ENCODE measurements at places on chromosomes 11 and 22. TPM values are rescaled to one million over a fixed set of nuclear protein-coding genes. Genes with fewer than 3 reads are reported as not detected.

DNA sequence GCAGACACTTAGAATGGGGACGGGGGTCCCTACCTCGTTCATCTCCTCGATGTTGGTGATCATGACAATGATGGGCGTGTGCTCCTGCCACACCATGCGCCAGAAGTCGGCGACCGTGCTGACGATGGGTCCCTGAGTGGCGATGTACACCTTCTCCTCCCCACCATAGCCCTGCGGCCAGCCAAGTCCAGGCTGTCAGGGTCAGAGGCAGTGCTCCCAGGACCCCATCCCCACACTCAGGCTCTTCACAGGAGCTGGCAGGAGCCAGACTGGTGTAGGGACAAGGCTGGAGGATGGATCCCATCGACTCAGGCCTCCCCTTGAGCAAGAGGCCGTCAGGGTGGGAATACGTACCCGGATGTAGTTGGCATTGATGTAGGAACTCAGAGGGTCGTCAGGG, 7.2 kb upstream of the IGSF22 start:
- no peak for DNase-seq

The OR5D16 gene
- not detected for total RNA-seq

DNA sequence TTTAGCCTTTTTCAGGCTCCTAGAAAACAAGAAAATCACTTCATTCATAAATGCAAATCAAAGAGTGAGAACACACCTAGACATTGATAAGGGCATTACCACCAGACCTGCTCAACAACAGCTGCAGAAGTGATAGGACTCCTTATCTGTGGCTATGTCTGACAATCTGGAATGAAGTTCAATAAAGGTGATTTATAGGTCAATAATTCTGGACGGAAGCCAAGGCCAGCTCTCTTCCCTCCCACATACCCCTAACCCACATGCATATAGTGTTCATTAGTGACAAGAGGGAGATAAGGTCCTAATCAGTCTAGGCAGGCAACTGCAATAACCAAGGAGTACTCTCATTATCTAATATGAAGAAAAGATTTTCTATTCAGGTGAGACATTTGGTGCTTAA, 111.3 kb downstream of the ETS1 start:
- no peak for DNase-seq

DNA sequence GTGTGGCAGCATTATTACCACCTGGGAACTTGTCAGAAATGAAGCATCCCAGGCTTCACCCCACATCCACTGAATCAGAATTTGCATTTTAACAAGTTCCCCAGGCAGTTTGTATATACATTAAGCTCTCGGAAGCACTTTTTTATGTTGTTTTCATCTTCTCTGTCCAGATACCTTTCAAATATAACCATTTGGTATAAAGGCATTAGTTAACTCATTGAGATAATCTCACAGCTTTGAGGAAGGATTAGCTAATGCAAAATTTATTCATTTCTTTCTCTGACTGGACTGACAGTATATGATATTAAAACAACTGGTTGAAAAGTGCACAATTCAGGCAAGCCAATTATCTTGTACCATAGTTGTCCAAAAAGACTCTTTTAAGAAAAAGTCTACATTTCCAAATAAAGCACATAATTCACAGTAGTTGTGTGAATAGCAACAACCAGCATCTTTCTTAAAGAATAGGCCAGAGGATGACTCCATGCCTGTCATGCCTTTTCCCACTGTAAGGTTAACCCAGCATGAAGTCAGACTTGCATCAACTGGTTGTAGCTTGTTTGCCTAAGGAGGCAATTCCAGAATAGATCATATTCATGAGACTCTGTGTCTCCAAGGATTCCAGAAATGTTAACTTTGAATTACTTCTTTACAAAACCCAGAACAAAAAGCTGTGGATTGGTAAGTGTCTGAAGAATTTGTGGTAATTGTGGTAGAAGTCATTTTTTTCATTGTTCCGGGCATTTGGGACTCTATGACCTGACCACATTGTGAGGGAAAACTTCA, 254.3 kb upstream of the SESN3 start:
- DNase-seq: no peak

GRCh38 chr11:9625162-9625561, 38.7 kb upstream of the SWAP70 start:
- no peak for DNase-seq

The C11orf42 gene
- not detected for total RNA-seq

GRCh38 chr11:92696076-92696475, 273.4 kb upstream of the MTNR1B start:
- DNase-seq: no peak

The ZC3H12C gene
- total RNA-seq: 4.0 TPM

- DNase-seq: no peak
Measured at GRCh38 chr11:107848345-107848744, 10.2 kb downstream of the SLC35F2 start.

GRCh38 chr22:38455530-38456271, 702 bp upstream of the KCNJ4 start:
- peak; percentile 45 for DNase-seq

DNA sequence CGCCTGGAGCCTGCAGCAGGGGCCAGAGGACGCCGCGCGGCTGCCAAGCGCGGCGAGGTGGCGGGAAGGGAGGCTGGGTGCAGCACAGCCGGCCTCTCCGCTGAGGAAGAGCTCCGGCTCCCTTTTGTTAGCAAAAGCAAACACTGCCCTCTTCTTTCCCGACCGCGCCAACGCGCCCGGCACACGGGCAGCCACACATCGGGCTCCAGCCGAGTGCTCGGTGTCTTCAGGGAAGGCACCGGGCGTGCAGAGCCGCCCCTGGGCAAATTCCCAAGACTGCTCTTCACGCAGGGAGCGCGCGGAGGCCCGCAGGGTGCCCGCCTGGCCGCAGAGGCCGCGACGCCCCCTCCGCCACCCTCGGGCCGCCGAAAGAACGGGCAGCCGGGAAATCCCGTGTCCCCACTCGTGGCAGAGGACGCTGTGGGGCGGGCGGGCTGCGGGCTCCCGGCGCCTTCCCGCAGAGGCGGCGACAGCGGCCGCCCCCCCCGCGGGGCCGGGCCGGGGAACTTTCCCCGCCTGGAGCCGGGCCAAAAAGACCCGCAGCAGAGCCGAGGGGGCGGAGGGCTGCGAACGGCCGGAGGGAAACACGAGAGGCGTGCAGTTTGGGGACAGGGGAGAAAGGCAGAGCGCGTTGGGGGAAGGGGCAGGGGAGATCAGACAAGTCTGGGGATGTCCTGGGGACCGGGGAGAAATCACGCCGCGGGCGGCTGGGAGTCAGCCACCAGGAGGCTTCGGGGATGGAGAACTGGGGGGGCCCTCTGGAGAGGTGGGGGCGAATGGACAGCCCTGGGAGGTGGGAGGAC, 931 bp downstream of the CADM1 start:
- peak; percentile 79 for DNase-seq

The SYCE3 gene
- total RNA-seq: not detected

DNA sequence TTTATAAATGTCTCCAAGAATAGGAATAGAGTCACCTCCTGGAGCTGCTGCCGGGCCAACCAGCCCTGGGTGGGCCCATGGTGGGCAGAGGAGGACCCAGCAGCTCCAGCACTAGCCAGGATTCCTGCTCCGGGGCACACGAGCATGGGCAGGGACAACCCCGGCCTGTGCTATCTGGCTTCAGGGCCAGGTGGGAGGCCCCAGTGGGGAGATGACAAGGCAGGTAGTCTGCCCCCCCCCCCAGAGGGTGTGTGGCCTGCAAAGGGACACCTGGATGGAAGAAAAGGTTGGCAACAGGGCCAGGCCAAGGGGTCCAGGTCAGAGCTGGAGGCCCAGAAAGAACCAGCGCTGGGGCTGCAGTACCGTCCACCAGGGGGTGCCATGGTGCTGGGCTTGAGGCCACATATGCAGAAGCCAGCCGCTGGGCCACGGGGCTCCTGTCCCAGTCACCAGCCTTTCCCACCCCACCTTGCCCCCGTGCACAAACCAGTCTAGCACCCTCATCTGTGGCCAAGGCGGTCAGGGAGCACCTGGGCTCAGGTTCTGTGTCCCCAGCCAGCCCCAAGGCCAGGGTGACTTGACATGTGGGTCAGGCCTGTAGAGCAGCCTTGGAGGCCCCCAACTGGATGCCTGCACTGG, 3.4 kb downstream of the TSPAN32 start:
- DNase-seq: peak; percentile 70

The ENTHD1 gene
- not detected for total RNA-seq

DNA sequence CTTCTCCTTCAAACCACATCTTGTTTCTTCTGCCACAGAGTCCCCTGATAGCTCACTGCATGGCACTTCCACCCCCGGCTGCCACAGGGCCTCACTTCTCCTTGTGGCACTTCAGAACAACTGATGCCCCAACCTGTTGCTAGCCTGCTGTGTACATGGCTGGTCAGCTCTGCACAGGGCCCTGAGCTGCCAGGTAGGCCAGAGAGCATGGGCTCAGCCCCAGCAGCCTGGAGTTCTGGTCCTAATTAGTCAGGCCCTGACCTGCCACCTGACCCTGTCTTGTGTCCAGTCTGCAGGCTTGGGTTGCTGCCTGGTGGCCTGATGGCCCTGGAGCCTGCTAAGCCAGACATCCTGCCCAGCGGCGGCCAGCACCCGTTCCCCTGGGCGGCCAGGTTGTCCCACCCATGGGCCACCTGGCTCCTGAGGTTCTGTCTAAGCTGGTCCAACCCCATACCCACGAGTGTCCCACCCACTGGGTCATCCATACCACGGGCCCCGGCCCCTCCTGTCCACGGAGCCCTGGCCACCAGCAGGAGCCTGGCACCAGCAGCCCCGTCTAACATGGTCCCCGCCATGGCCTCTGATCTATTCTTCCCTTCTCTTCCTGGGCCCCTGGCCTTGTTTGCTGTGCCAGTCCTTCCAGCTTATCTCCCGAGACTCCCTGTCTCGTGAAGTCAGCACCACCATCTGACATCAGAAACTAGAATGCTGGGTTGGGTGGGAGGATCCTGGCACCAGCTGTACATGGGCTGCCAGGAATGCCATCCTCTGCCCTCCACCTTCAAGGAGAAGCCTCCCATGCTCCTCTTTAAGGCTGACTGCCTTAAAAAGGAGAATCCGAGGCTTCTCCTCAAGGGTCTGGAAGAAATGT, 3.1 kb upstream of the CERK start:
- DNase-seq: no peak

DNA sequence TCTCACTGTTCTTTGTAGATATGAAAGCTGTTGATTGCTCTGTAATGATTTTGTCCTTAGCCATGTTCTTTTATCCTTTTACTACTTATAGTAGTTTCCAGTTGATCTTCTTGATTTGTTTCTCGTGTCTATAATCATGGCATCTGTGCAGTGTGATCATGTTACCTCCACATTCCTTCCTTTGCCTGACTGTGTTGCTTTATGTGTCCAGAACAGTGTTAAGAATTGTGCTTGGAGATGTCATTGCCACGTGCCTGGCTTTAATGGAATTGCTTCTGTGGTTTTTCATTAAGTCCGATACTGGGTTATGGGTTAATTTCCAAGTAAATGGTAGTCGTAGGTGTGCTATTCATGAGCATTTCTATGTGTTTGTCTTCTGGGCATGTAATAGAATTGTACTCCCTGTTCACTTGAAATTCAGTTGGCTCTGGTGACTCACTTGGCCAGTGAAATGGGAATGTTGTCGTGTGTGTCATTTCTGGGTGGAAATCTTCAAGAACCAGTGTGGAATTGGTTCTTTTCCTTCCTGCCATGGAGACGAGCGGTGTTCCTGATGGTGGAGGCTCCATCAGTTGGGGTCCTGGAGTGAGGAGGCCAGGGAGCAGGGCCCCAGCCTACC, 6.8 kb downstream of the GTSE1 start:
- no peak for DNase-seq

DNA sequence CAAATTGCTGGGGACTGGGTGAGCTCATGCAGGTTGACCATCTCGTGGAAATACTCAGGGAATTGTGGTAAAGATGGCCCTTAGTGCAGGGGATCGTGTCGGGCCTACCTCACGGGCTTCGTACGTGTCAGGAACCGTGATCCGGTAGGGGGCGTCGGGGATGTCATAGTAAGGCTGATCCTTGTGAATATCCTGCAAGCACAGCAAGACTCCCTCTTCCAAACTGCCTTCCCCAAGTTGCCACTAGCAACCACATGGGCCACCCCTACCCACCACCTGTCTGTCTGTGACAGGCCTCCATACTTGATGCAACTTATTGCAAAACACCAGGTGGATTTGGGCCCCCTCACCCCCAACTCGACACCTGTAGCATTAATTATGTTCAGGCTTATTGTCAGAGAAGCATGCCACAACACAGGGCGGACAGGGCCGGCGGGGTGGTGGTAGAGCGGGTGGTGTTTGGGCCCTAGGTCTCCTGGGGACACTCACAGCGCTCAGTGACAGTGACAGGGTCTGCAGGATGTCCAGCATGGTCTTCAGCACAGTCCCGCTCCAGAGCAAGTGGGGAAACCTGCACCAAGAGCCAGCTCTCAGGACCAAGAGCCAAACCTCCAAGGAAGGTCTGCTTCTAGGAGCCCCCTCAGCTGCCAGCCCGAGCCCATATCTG, 22.6 kb upstream of the SERPIND1 start:
- DNase-seq: no peak

- DNase-seq: no peak
Measured at GRCh38 chr11:79691445-79691844, 250.6 kb upstream of the TENM4 start.

DNA sequence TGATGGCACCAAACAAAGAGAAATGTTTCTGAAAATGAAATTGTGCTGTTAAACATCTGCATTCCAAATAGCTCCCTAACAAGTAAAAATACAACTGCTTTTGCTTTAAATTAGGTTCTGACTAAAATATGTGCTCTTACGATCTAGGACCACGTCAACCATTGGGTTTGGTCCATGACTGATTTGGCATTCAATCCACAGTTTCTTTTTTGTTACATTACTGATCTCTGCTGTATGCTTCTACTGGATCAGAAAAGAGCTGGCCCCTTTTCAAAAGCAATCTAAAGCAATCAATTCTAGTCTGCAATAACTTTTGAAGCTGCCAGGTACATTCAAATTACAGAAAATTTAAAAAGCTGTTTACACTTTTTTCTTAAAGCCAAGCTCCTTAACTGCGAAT, 1047.1 kb upstream of the CCDC90B start:
- no peak for DNase-seq

DNA sequence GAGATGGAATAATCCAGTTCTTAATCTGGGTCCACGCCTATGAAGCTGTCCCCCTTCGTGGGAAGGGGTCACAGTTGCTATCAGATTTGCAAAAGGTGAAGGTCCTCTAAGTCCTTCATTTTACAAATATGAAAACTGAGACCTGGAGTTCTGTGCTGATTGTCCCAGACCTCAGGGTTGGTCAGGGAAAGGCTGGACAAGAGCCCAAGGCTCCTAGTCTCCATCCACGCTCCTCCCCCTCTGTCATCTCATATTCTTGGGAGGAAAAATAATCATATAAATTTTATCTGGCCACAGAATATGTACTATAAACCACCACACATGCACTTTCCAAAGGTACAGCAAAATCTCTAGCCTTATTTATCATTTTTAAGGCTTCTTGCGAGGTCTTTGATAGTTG, 5.5 kb downstream of the PACSIN2 start:
- DNase-seq: no peak

DNA sequence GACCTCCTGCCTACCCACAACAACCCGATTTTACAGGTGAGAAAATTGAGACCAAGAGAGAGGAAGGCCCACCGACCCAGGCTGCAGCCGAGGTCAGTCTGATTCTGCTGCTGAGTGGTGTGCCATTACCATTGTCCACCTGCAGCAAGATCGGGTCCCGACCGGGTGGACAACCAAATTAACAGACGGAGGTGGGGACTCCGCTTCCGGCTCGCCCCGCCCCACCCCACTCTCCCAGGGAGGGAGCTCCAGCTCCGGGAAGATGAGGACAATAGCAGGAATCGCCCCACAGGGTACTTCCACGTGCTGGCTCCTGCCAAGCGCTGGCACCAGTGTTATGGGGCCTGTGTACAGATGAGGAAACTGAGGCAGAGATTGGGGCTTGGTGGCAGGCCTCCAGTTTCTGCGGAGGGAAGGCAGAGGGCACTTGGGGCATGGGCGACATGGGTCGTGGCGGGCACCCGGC, 425 bp upstream of the KDELR3 start:
- no peak for DNase-seq

The TBX10 gene
- not detected for total RNA-seq

The RHOD gene
- not detected for total RNA-seq

Measured in Daoy (cell line).